A549 treated with CpdA at 1 μM for 4 hours (cell line): ENCODE measurements at places on chromosomes 16 and 17. TPM values are rescaled to one million over a fixed set of nuclear protein-coding genes. Genes with fewer than 3 reads are reported as not detected.

ABCC12 gene
- 0.05 to 0.09 TPM (median 0.06 TPM) in 4 of 5 replicates, not detected in the other for total RNA-seq

VAT1L gene
- total RNA-seq = 0.01 to 0.05 TPM in 2 of 5 replicates, not detected in the others

MSLN gene
- 1.4 to 3.1 TPM (median 2.8 TPM) in 5 replicates for total RNA-seq

LCAT gene
- 4.9 to 10.8 TPM (median 9.3 TPM) in 5 replicates for total RNA-seq

ACSM5 gene
- not detected in 5 replicates for total RNA-seq

CDT1 gene
- total RNA-seq = 26.1 to 35.8 TPM (median 33.5 TPM) in 5 replicates

USH1G gene
- 0.02 to 0.12 TPM (median 0.08 TPM) in 4 of 5 replicates, not detected in the other for total RNA-seq

RAB26 gene
- 1.8 to 4.3 TPM (median 4.1 TPM) in 5 replicates for total RNA-seq
